ENCODE measurements at places on chromosomes 3 and 15.

DNA sequence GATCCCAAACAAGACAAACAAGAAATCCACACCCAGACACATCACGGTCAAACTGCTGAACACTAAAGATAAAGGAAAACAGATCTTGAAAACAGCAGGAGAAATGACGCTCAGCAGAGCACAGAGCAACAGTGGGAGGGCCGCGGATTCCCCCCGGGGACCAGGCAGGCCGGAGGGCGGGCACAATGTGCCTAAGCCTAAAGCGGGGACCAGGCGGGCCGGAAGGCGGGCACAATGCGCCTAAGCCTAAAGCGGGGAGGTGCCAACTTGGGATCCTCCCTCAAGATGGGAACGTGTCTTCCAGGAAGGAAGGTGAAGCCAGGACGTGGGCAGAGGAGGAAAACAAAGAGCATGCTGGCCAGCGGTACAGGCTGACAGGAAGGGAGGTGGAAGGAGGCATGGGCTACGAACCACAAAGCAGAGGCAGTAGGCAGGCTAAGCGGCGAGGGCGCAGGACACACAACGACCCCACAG is 31.1 kb downstream of the CYFIP1 start:
- no peak for DNase-seq

DNA sequence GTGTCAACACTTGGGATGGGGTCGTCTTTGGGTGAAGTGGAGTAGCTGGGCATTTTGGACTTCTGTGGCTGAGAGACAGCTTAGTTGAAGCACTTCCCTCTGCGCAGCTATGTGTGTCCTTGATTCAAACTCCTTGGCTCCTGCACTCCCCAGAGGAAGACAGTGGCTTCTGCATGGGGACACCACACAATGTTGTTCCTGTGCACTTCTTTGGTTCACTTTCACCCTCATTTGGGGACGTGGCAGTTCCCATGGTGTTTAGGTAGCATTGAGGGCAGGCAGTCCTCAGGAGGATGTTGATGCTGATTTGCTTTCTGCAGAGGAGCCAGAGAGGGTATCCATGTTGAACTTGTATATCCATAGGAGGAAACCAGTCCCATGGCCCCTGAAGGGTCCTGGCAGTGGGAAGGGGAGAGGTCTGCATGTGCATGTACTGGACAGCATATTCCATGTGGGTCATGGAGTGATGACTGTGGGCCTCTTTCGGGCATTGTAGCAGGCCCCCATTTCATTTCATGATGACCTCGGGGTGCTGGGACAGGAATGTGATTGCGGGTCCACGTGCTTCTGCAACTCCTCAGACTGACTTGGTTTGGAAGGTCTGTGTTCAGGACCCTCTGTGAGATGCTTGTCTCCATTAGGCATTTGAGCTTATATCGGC is 135.4 kb downstream of the SNRPN start:
- DNase-seq = no peak

DNA sequence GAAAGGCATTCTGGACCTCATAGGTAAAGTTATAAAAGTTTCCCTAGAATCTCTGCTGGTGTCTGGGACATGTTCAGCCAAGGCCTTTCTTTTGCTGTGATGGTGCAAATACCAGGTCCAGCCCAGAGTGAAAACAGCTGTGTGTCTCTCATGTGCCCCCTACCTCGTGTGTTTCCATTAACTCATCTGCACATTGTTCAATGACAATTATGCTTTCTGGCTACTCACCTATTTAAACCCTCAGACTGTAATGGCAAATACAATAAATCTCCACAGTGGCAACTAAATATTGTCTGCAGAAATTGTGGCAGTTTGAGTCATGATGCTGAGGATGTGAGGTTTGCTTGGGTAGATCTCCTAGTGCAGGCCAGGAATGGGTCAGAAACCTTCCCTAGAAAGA is 53.1 kb upstream of the GALNT15 start:
- DNase-seq = no peak

GRCh38 chr15:72968531-72968922 is 83.7 kb upstream of the NEO1 start:
- DNase-seq = no peak

DNA sequence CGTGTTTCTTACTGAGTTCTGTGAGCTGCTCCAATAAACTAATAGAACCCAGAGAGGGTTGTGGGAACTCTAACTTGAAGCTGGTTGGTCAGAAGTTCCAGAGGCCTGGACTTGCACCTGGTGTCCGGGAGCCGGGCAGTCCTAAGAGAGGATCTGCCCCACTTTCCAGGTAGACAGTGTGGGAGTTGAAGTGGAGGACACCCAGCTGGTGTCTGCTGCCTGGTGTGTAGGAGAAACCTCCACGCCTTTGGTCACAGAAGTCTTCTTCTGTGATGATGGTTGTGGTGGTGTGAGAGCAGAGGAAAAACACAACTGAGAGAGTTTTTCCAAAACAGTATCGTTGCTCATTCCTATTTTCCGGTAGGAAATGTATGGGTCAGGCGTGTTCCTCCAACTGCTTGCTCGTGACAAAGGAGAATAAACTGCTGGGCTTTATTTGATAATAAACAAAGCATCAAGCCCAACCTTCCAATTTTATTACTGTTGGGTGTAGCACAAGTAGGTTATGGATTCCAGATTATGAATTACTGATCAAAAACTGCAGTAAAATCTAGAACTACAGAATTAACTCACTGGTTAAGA is 137.0 kb downstream of the KLF13 start:
- DNase-seq = no peak

DNA sequence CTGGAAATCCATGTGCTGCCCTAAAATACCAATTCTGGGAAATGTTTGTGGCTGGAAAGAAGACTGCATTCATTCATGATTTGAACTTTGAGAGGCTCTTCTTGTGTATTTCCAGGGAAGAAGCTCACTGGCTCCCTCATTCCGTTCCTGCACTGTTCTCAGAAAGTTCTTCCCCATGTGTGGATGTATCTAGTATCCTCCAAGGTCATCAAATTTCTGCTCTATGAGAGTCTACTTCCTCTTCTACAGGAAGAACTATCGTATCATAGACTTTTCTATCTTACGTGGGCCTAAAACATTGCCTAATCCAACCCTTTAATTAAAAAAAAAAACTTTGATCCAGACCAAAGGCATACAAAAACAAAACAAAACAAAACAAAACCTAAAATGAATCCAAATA is 2.9 kb downstream of the CCR3 start:
- no peak for DNase-seq

DNA sequence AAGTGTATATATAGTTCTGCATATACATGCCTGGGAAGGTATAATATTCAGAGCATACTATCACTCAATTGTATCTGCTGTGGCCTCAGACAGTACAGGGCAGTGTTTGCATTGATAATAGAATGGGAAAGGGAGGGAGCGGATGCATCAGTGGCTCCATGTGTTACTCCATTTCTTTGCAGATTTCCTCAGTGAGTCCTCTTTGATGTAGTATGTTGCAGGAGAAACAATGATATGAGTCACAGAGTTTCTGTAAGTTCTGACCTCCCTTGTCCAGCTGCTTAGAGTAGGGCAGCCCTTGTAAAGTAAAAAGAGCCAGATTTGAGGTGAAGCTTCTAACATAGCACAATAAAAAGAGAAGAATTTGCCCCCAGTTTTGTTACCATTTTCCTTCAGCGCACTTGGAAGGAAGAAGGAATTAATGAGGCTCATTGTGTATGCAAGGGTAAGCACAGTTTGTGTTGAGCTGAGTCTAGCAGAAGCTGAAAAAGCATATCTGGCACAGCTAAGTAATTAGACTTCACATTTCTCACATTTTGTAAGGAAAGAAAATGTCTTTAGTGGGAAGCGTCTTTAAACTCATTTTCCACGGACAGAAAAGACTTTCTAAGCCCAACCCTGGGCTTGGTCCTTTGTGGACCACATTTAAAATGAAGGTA is 555.8 kb upstream of the IL12A start:
- no peak for DNase-seq

GRCh38 chr3:53892286-53892637 is 603 bp upstream of the SELENOK start:
- DNase-seq = no peak

All from central memory CD4-positive, alpha-beta T cell (primary cell).